ENCODE measurements at places on chromosomes 6 and 20. TPM values are rescaled to one million over a fixed set of nuclear protein-coding genes. Genes with fewer than 3 reads are reported as not detected.

GRCh38 chr6:54386295-54386694, 78.1 kb downstream of the TINAG start:
- H3K36me3 ChIP-seq: no peaks in the 10 kb centered on the region
- DNase-seq: no peak
- no peak overlapping the region for H3K27ac ChIP-seq
- H3K4me3 ChIP-seq: no peak overlapping the region
- no peaks in the 10 kb centered on the region for H3K4me1 ChIP-seq
- no peaks in the 10 kb centered on the region for H3K27me3 ChIP-seq

- DNase-seq: no peak
- H3K27ac ChIP-seq: no peak overlapping the region
- H3K27me3 ChIP-seq: no peaks in the 10 kb centered on the region
- no peaks in the 10 kb centered on the region for H3K4me1 ChIP-seq
- no peak overlapping the region for H3K4me3 ChIP-seq
These were observed 196.6 kb downstream of the LY86 start for GRCh38 chr6:6785163-6785521.

UNC5CL gene
- 5.5 TPM for total RNA-seq

- no peak for DNase-seq
- H3K4me1 ChIP-seq: no peaks in the 10 kb centered on the region
- no peak overlapping the region for H3K4me3 ChIP-seq
- H3K36me3 ChIP-seq: no peaks in the 10 kb centered on the region
These were observed 27.5 kb upstream of the LRFN2 start for GRCh38 chr6:40614671-40615070.

DNA sequence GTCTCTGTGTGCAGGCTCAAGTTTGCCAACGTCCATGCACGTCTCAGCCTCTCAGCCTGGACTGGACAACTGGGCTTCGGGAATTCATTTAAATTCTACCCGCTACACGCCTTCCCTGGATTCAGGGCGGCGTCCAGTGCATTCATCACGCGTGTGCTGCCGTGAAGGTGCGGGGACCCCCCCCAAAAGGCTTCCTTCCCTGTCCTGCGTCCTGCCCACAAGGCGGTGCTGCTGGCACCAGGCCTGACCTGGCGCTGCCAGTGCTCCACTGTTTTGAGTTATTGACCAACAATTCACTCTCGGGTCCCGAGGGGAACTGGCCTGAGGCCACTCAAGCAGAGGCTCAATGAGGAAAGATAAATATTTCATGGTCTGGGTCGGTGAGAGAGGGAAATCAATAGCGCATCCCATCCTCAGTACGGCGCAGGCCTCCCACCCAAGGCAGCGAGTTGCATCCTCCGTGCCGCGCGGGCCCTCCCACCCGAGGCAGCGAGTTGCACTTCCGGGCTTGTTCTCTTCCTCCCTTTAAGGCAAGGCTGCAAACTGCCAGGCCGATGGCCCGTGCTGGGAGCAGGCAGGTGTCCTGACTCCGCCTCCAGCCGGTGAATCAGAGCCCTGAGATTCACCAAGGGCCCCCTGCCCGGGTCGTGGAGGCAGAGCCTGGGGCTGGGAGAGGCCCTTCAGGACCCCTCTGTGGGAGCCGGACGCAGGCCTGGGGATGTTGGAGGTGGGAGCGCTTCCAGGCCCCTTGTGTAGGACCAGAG, 22.8 kb upstream of the BHLHE23 start:
- no peaks in the 10 kb centered on the region for H3K36me3 ChIP-seq
- DNase-seq: no peak
- H3K27ac ChIP-seq: no peak overlapping the region
- peaks cover 37% of the 10 kb centered on the region for H3K4me1 ChIP-seq
- H3K4me3 ChIP-seq: no peak overlapping the region

EPPIN gene
- not detected for total RNA-seq

All from T-cell (primary cell).